Hippocampal formation (tissue), 2 donors: ENCODE measurements at places on chromosomes 4 and X.

- no peak for DNase-seq
Measured at GRCh38 chr4:155629183-155629825, 37.3 kb upstream of the GUCY1A1 start.

- no peak for DNase-seq
Measured at GRCh38 chrX:129846716-129847115, 3.0 kb upstream of the ZDHHC9 start.

DNA sequence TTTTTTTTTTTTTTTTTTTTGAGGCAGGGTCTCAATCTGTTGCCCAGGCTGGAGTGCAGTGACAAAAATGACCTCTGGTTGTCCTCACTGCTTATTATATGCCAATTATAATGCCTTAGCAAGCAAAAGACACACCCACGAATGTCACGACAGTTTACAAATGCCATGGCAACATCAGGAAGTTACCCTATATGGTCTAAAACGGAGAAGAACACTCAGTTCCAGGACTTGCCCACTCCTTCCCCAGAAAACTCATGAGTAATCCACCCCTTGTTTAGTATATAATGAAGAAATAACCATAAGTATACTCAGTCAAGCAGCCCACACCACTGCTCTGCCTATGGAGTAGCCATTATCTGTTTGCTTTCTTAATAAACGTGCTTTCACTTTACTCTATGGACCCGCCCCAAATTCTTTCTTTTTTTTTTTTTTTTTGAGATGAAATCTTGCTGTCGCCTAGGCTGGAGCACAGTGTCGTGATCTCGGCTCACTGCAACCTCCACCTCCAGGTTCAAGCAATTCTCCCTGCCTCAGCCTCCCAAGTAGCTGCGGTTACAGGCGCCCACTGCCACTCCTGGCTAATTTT is 106.2 kb downstream of the SMIM20 start:
- DNase-seq = no peak

GRCh38 chrX:132480581-132481203 is 8.1 kb downstream of the MBNL3 start:
- peak; percentile 21 for DNase-seq

DNA sequence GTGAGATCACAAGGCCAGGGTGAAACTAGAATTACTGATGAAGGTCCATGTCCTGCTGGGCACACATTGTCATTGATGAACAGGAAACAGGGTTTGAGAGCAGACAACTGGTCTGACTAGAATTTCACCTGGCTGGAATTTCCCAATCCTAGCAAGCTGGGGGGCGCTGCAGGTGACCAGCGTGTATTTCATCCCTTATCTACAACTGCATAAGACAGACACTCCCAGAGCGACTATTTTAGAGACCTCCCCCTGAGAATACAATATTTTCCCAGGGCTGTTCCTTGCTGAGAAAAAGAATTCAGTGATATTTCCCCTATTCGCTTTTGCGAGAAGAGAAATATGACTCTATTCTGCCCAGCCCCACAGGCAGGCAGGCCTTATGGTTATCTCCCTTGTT is 432.6 kb upstream of the GALNT7 start:
- no peak for DNase-seq
